ENCODE measurements at places on chromosomes 7 and 10.

DNA sequence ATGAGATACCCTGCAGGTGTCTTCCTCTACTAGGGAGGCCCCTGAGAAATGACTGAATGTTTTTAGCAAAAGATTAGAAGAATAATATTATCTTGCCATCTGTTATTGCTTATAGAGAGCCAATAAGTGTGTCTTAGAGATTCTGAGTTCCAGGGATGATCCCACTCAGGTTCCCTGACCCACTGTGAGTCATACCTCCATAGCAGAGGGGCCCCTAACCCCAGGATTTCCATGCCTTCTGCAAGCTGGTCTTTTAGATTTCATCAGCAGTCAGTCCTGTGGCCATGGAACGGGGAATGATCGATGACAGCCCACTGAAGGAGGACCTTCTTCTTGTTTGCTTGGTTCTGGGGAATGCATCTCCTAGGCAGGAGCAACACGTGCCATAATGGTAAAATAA lies 333.4 kb downstream of the KCNMA1 start:
- DNase-seq = no peak

GRCh38 chr10:3881622-3882021 lies 96.6 kb upstream of the KLF6 start:
- no peak for DNase-seq

DNA sequence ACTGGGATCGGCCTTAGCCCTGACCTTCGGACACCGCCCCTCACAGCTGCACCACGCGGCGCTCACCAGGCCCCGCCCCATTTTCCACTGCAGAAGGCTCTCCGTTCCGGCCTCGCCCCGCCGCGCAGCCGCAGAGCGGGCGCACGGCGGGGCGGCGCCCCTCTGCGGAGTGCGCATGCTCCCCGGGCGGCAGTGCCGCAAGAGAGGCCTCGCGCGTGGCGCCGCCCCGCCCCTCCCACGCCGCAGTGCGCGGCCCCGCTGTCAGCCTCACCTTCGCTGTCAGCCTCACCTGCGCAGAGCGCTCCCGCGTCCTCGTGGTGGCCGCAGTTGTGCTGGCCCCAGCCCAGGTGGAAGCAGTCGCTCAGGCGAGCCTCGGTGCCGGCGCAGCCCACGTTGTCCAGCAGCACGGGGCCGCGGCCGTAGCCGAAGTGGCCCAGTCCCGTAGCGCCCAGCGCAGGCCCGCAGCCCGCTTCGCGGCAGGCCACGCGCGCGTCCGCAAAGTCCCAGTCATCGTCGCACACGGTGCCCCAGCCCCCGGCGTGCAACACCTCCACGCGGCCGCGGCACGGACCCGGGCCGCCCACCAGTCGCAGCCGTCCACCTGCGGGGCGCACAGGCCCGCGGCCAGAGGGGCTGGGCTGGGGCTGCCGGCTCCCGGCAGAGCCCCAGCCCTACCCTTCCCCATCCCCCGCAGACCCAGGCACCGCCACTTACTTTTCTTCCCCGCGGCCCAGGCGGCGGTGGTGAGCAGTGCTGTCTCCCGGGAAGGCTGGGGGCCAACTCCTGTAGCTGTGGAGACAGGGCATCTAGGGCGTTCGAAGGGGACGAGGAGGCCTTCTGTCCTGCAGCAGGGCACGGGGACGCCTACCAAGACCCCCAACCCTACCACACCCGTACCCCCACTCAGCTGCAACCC lies 16.1 kb downstream of the SSC4D start:
- peak; percentile 97 for DNase-seq

GRCh38 chr7:18693406-18693805 lies 197.9 kb downstream of the HDAC9 start:
- peak; percentile 27 for DNase-seq

GRCh38 chr7:47591089-47591654 lies 9.3 kb upstream of the TNS3 start:
- no peak for DNase-seq

DNA sequence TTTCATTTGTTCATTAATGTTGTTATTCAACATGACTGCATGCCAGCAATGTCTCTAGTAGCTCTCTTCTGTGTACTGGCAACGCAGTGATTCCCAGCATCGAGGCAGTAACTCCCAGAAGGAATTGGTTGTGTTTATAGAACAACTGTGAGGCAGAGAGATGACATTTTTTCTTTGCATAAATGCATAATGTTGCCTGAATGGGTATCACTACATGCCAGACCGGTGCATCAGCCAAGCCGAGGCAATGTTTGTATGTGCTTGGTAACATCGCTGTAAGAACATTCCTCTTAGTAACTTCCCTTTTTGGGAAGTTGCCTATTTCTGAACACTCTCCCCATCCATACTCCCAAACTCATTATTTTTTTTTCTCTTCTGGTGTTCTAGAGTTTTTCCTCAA lies 182.9 kb downstream of the HTR7 start:
- DNase-seq = no peak

GRCh38 chr7:39946693-39947092 lies 3.4 kb upstream of the CDK13 start:
- no peak for DNase-seq

- no peak for DNase-seq
Measured at GRCh38 chr10:29869593-29869992, 189.8 kb downstream of the JCAD start.

DNA sequence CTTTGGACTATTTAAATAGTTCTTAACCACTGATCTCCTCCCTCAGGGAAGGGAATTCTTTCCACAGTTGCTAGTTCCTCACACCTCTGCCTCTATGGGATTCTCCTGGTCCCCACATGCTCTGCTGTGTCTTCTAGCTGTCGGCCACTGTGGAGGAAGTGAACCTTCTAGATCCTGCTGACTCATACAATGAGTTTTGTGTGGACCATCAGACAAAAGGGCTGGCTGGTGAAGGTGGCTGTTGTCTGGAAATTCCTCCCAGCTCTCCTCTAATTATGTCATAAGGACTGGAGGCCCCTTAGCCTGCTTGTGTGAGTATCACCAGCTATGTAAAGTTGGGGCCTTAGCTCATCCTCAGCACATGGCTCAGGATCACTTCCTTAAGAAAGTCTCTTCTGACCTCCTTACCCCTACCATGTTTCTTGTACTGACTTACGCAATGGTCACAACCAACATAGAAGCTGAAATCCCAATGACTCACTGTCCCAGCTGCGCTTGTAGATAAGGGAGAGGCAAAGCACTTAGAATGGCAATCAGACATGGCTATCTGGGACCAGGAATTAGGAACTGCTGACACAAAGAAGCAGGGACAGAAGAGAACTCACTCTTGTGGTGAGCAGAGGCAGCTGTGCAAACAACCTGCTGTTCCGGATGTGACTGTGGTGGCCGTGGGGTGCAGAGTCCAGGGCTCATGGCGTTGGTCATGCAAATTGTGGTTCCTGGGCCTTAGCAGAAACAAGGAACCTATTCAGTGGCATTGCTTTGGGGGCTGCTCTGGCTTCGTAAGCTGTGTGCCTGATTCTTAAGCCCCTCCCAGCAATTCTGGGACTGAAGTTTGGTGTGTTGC lies 2.5 kb upstream of the MACC1 start:
- DNase-seq = peak; percentile 99

DNA sequence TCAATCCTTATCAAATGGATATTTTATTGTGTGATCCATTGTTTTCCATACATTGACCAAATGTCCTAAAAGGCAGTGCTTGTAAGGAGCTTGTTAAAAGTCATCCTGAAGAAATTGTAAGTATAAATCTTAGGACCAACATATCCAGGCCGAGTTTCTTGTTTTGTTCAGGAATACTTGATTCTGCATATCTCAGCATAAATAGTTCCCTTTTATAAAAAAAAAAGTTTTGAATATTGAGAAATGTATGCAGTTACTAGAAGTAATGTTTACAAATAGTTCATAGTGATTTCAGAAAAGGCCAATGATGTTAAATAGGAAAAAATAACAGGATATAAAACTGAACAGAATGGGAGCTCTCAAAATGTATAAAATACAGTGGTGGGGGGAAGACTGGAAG lies 6.6 kb downstream of the GRID1 start:
- peak; percentile 22 for DNase-seq

DNA sequence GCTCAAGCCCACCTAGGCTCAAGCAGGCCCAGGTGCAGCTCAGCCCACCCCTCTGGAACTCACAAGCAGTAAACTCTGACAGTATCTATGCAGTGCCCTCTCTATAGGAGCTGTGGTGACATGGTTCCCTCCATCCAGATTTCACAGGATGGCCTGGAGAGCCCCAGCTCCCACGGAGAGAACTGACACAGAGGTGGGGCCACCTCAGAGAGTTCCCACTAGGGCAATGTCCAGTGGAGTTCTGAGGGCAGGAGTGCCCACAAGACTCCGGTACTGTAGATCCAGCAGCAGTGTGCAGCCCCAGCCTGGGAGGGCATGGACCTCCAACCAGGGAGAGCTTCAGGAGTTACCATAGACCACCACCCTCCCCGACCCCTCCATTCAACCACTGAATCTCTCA lies 37.3 kb upstream of the CNPY1 start:
- no peak for DNase-seq

- DNase-seq = no peak
Measured at GRCh38 chr7:149050941-149051340, 22.6 kb upstream of the PDIA4 start.

- DNase-seq = no peak
Measured at GRCh38 chr10:132810807-132811700, 25.1 kb upstream of the NKX6-2 start.

DNA sequence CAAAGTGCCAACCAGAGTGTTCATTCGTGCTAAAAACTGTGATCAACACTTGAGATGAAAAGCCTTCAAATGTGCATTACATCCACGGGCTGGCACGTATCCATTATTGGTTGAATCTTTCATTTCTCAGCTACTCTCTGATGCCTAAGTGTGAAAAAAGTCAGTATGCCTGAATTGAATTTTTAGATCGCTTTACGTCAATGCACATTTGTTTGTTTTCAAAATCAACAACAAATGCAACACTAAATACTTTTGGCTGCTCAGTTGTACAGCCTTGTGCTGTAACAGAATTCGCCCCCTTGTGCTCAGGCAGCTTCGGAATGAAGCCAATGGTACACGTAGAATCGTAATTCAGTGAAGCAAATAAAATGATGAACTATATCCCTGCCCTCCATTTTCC lies 446.5 kb upstream of the NRP1 start:
- no peak for DNase-seq

DNA sequence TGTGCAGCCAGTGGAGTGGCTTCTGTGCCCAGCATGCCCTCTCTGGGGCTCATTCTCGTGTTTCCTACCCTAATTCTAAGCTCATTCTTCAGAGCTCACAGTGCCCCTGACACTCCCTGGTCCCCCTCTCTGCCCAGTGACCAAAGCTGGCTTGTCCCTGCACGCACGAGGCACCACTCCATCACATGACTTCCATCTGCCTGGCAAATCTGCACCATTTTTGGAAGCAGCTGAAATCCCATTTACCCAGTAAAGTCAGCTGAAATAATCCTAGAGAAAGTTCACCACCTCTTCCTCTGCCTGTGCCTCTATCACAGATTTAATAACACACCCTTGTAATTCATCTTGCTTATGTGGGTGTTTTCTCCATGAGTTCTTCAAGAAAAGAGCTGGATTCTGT lies 616.9 kb downstream of the PTPRN2 start:
- no peak for DNase-seq

DNA sequence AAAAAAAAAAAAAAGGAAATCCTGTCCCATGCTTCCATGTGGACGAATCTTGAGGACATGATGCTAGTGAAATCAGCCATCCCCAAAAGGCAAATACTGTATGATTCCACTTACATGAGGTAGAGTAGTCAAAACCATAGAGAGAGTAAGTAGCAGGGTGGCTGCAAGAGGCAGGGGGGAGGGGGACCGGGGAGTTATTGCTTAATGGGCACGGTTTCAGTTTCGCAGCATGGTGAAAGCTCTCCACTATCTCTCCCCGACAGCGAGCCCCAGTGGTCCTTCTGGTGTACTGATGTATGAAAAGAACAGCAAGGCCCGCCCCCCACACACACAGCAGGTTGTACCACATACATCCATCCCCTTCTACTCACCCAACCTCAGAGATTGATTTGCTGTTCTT lies 32.8 kb downstream of the NOD1 start:
- peak; percentile 82 for DNase-seq

GRCh38 chr10:54869022-54869421 lies 68.0 kb upstream of the PCDH15 start:
- DNase-seq = no peak

GRCh38 chr7:107996072-107996882 lies 6.7 kb downstream of the LAMB1 start:
- DNase-seq = no peak

DNA sequence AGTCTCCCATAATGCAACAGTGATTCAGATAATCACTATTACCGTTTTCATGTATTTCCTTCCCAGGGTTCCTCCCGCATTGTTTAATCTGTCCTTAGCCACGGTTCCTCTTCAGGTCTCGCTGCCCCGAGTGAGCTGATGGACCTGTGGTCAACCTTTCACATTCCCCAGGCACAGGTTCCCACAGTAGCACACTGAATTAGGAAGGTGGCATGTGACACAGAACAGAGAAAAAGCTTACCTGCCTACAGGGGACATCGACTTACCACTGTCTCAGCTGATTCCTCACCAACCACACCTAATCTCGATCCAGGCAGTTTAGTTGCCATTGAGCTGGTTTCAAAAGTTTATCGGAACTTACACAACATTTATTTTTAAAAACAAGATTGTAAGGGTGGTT lies 72.2 kb downstream of the MTURN start:
- no peak for DNase-seq

- DNase-seq = no peak
Measured at GRCh38 chr10:68553138-68553537, 7.0 kb upstream of the TET1 start.

GRCh38 chr10:62045765-62046521 lies 144.4 kb downstream of the ARID5B start:
- DNase-seq = peak; percentile 81

DNA sequence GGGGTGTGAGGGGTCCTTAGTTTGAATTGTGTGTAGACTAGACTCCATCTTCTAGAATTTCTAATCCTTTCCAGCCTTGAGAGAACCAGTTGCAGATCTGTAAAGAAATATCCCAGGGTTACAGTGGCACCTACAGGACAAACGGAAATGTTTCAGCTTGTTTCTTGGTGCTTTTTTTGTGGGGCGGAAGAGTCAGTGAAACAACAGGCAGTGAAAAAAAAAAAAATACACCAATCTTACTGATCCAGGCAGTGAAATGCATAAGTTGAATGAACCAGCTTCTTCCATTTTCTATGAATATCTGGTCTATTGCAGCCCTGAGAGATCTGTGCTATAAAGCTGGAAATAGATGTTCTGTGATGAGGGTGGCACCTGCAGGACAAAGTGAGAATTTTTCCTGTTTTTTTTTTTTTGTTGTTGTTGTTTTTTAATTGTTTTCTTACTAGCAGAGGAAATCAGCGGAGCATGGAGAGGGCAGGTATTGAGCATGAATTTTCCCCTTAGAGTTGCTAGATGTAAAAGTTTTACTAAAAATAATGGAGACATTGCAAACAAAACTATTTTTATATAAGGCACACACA lies 81.9 kb upstream of the DYNC1I1 start:
- peak; percentile 32 for DNase-seq

GRCh38 chr7:3897430-3898372 lies 596.6 kb downstream of the SDK1 start:
- peak; percentile 73 for DNase-seq

- DNase-seq = no peak
Measured at GRCh38 chr7:524800-525199, 5.2 kb upstream of the PDGFA start.

- no peak for DNase-seq
Measured at GRCh38 chr10:24427678-24428409, 218.9 kb downstream of the KIAA1217 start.

GRCh38 chr7:28889290-28889689 lies 68.8 kb downstream of the TRIL start:
- DNase-seq = no peak

Measured in suppressor macrophage (primary cell).